Body of pancreas (tissue), 4 donors: ENCODE measurements at places on chromosomes 16 and 17. TPM values are rescaled to one million over a fixed set of nuclear protein-coding genes. Genes with fewer than 3 reads are reported as not detected.

DNA sequence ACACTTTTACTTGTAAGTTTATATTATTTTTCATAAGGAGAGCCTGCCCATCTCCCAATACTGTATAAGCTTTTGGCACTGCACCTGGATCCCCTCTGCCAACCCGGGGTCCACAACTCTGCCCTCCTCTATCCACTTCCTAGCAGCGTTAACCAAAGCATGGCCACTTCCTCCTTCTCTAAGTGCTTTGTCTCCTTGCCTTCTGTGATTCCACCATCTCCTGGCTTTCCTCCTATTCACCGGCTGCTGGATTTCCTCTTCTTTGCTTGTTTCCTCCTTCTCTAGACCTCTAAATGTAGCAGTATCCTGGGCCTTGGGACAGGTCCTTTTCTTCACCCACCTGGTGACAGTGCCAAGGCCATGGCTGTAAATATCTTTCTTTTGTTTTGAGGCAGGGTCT lies 20.0 kb upstream of the WFIKKN2 start:
- no peak for DNase-seq

ABCA8 gene
- 10.4 TPM for total RNA-seq

DNA sequence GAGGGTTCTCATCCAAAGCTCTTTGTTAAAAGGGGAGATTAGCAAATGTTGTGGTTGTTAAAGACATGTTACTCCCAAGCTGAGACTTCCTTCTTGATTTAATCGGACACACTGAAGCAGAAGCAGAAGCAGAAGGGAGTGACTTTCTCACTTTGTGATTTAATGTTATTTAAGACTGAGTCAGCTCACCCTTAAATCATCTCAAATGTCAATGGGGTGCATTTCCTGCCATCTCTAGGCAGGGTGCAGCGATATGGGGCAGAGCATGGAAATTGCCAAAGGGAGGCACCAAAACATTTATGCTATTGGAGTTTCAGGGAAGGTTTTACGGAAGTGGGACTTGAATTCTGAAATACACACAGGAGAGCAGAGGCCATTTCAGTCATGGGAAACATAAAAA lies 283.6 kb downstream of the ABCC12 start:
- no peak for DNase-seq

DNA sequence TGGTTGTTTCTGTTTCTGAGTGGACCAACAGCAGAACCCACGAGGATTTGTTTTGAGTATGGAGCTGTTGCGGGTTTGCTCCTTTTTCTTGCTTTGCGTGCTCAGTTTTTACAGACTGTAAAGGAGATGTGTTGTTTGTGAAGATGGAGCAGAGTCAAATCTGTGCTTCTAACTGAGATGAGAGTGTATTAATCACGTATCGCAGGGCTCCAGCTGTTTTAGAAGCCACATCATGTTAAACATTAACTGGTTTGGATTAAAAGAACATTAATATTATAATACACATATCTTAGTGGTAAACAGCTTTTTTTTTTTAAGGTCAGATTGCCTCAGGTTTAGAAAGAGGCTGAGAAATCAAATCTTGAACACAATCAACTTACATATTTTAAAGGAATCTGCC lies 69.4 kb downstream of the YPEL2 start:
- DNase-seq, result no peak
